Stimulated activated CD4-positive, alpha-beta T cell treated with anti-CD3 and anti-CD28 coated beads, Interleukin-12 subunit alpha, Interleukin-12 subunit beta, amount 100 ng/mL, for 24 hours (primary cell): ENCODE measurements at places on chromosomes 1 and 21.

DNA sequence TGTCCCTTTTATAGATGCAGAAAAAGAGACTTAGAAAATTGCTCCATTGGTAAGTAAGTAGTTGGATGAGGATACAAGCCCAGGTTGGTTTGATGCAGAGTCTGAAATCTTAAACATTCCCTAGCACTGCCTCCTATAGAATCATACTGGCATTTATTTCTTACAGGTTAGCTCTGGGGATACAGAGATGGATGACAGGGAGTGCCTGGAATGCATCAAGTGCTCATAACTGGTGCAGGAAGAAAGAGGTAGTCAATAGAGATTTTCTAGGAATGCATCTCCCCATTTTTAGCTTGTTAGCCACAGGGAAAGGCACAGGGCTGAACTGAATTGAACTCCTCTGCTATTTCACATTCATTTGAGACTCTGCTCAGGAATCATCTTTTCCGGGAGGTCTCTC lies 269.0 kb upstream of the USP24 start:
- no peak for DNase-seq

DNA sequence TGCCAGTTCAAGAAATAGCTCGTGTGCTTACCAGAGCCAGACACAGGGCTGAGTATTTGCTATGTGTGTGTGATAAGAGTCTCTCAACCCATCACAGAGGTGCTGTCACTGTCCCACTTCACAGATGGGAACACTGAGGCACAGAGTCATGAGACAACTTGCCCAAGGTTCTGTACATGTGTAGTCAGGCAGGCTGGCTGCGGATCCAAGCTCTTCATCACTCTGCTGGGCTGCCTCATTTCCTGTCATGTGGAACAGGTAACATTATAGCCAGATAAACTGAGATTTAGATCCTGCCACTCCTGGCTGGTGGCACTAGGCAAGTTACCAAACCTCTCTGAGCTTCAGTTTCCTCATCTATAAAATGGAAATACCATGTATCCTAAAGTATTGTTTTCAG lies 77.8 kb downstream of the ITPKB start:
- DNase-seq, result no peak

GRCh38 chr1:47330212-47330611 lies 3.4 kb upstream of the CMPK1 start:
- no peak for DNase-seq

DNA sequence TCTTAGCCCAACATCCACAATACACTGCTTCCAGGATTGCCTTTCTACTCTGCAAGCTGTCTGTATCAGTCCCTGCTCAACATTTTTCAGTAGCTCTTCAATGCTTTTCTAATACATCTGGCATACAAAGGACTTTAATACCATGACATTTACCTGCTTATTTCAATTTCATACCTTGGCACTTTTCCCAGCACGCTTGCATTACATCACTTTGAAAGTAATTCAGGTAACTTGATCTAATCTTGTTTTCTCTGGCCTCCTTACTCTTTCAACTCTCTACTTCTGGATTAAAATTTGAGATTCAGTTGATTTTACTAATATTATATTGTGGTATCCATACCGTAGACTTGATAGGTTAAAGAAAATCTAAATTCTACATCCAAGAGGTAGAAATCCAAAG lies 103.0 kb downstream of the PTGS2 start:
- no peak for DNase-seq

- no peak for DNase-seq
These were observed 335.9 kb downstream of the RGS7 start for GRCh38 chr1:241020851-241021697.

DNA sequence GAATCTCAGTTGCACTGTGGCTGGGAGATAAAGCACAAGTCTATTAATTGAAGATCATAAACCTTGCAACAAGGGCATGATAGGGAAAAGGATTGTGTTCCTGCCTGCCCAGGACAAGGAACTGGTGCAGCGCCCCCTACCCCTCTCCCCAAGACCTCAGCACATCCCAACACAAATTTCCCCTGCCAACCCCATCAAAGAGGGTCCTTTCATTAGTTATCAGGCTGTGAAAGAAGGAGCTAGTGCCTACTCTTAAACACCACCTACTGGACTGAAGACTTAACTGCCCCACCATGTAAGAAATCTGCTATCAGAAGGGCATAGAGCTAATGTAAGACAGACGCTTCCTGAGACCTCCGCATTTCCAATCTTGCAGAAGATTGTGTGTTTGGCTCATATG lies 372.6 kb downstream of the AGBL4 start:
- DNase-seq, result no peak

- no peak for DNase-seq
These were observed 139.9 kb upstream of the ATP1B1 start for GRCh38 chr1:168966636-168967035.

DNA sequence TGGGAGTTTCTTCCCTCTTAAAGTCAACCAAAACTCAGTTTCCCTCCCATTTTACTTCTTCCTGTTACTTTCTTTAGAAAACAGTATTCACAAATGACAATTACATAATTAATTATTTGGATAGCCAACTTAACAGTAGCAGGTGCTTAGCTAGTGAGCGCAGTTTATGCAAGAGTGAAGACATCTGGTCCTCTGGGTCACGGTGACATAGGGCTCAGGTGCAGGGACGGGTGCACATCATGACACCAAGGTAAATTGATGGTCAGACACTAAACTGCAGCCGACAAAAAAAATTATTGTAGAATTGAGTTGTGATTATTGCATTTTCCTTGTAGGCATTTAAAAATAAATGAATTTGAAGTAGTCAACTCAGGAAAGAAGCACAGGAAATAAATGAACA lies 142.0 kb upstream of the KCTD3 start:
- no peak for DNase-seq
